ENCODE measurements at places on chromosomes 12 and 14. TPM values are rescaled to one million over a fixed set of nuclear protein-coding genes. Genes with fewer than 3 reads are reported as not detected.
A peak's percentile ranks its signal among the peaks of the same experiment; 100 is the strongest.

Gene SERPINA10
- total RNA-seq, result not detected

Gene PAX9
- not detected for total RNA-seq

Gene DNAI7
- not detected for total RNA-seq

GRCh38 chr12:52279422-52280318 is 5.2 kb downstream of the KRT86 start:
- DNase-seq, result no peak
- no peaks in the 10 kb centered on the region for H3K27me3 ChIP-seq
- peak overlapping the region; percentile 68 for H3K27ac ChIP-seq
- no peak overlapping the region for H3K4me3 ChIP-seq
- no peaks in the 10 kb centered on the region for H3K36me3 ChIP-seq
- no peaks in the 10 kb centered on the region for H3K4me1 ChIP-seq

DNA sequence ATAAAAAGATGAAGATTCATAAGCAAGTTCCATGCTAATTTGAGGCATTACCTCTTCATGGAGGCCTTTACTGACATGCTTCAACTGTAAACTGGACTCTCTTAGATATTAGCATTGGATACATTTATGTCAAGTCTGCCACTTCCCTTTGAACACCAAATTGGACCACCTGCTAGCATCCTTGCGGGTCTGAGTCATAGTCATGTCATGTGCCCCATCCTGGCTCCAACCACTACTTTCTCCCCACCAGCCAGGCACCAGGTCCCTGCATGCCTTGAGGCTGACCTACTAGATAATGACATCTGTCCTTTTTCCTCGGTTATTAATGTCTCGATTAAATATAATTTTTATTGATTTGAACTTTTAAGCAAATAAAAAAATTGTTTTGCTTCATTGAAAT is 32.9 kb upstream of the EEA1 start:
- no peak overlapping the region for H3K27ac ChIP-seq
- H3K36me3 ChIP-seq, result no peaks in the 10 kb centered on the region
- H3K27me3 ChIP-seq, result no peaks in the 10 kb centered on the region
- no peak overlapping the region for H3K4me3 ChIP-seq
- DNase-seq, result no peak

Gene PPFIA2
- total RNA-seq, result 2.0 TPM

DNA sequence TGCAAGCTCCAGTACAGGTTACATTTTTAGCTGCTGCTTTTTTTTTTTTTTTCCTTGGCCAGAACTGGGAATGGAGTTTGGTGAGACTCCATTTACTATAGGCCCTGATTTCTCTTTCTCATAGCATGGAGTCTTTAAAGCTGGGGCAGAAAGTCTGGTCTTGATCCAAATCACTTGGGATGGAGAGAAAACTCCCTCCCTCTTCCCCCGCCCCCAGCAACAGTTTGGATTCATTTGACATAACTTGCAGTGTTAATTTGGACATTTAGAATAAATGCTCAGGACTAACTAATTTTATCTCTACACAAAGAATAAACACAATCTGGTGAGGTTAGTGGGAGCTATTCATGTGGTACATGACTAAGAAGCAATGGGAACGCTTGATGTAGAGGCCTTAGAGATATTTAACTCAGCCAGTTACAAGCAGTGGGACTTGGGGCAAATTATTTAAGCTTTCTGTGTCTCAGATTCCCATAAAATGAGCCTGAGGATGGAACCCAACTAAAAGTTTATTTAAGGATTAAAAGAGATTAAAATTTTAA is 107.3 kb upstream of the ARHGAP5 start:
- no peak overlapping the region for H3K4me3 ChIP-seq
- no peaks in the 10 kb centered on the region for H3K36me3 ChIP-seq
- no peaks in the 10 kb centered on the region for H3K27me3 ChIP-seq
- no peak for DNase-seq
- no peak overlapping the region for H3K27ac ChIP-seq
- no peaks in the 10 kb centered on the region for H3K4me1 ChIP-seq
